G401 (cell line): ENCODE measurements at places on chromosomes 11 and 22. TPM values are rescaled to one million over a fixed set of nuclear protein-coding genes. Genes with fewer than 3 reads are reported as not detected.

- no peak for DNase-seq
Observed at GRCh38 chr11:66080055-66080817, 10.2 kb downstream of the PACS1 start.

Gene LRRN4CL
- total RNA-seq: 0.07 and 0.12 TPM in 2 replicates

- no peak for DNase-seq
Observed at GRCh38 chr11:118311518-118311917, 7.0 kb downstream of the CD3E start.

DNA sequence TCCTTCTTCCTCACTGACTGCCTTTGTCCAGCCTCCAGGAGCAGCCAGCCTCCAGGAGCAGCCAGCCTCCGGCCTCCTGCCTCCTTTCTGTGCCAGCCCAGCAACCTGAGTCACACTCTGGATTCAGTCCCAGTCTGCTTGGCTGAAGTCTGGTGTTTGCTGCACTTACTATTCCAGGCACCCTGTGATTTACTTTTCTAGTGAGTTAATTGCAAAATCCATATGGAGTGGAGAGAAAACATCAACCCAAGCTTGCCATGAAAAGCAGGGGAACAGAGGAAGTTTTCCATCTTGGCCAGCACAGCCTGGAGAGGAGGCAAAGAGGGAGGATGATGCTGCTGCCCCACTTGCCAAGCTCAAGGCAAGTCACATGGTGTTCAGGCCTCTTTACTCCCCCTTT, 400.5 kb downstream of the TENM4 start:
- no peak for DNase-seq

DNA sequence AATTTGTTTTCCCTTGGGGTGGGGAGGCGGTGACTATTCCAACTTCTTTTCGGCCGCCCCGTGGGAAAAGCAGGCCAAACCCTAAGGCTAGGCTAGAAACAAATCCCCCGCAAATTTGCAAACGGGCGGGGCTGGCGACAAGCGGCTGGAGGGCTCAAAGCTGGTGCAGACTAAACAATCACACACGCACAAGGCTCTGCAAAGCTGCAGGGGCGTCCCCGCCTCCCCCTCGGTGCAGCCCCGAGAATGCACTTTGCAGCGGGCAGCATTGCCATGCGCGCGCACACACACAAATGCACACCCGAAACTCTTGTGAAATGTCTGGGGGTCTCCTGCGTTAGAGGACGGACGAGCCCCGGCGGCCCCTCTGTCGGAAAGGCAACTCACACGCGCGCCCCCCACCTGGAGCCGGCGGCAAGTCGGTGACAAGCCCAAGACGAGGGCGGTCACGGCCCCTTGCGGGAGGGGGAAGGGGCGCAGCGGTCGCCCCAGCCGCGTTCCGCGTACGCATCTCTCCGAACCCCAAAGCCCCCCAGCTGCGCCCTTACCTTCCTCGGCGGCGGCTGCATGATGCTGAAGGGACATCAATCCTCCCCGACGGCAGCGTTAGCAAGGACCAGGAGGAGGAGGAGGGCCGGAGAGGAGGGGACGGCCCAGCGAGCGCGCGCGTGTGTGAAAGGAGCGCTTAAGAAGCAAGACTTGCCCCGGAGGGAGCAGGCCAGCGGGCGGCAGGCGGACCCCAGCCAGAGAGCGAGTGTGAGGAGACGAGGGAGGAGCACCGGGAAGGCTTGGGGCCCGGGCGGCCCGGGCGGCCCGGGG, 600 bp downstream of the FCHSD2 start:
- DNase-seq: peak; percentile 51

DNA sequence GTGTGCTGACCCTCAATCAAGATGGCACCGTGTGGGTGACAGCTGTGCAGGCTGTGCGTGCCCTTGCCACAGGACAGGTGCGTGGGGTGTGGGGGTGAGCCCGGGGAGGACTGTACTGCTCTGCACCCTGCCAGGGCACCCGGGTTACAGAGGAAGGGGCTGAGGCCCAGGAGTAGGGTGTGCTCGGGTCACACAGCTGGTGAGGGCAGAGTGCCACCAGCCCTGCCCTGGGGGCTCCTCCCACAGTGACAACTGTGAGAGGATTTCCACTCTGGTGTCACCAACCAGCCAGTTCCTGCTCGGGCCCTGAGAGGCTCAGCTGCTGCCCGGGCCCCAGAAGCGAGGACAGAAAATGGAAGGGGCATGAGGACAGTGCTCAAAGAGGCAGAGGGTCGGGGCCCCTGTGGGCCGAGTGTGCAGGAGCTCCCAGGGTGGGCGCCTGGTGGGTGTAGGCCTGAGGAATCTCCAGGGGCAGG, 20.5 kb downstream of the TRMU start:
- no peak for DNase-seq

DNA sequence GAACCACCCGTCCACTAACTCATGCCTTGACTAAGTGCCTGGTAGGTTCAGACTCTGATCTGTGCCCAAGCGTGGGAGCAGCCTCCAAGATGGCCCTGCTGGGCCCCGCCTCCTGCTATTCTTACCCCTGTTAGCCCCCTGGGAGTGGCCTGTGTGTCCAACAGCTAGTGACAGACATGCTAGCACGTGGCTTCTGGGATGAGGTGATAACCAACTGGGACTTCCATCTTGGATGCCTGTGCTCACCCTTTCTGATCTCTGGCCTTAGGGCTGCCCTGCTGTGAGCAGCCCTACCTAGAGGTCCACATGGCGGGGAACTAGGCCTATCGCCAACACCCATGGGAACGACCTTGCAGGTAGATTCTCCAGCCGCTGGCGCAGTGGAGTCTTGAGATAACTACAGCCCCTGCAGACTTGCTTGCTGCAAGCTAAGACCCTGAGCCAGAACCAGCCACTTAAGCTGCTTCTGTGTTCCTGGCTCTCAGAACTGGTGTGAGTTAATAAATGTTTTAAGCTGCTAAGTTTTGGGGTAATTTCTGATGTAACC, 2.7 kb downstream of the MRPL21 start:
- no peak for DNase-seq

DNA sequence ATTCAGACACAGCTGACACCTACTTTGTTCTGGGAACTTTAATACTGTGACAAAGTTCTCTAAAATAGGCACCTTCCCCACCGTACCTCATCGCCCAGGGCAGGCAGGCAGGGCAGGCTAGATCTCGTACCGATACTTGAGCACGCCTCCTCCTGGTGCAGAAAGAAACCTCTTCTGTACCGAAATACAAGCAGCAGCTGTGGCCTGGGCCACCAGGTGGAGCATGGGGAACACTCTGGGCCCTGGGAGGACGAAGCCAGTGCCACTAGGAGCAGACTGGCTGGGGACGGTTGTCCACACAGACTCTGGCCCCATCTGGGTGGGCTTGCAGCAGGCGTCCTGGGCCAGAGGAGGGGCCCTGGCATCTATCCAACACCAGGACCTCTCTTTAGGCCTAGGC, 12.8 kb downstream of the PMM1 start:
- peak; percentile 82 for DNase-seq

Gene MIF
- not detected in 2 replicates for total RNA-seq

GRCh38 chr11:105799728-105800462, 190.0 kb downstream of the GRIA4 start:
- DNase-seq: no peak

Gene RAB36
- total RNA-seq: 1.5 and 3.3 TPM in 2 replicates

Gene SERPING1
- 22.3 and 22.8 TPM in 2 replicates for total RNA-seq

DNA sequence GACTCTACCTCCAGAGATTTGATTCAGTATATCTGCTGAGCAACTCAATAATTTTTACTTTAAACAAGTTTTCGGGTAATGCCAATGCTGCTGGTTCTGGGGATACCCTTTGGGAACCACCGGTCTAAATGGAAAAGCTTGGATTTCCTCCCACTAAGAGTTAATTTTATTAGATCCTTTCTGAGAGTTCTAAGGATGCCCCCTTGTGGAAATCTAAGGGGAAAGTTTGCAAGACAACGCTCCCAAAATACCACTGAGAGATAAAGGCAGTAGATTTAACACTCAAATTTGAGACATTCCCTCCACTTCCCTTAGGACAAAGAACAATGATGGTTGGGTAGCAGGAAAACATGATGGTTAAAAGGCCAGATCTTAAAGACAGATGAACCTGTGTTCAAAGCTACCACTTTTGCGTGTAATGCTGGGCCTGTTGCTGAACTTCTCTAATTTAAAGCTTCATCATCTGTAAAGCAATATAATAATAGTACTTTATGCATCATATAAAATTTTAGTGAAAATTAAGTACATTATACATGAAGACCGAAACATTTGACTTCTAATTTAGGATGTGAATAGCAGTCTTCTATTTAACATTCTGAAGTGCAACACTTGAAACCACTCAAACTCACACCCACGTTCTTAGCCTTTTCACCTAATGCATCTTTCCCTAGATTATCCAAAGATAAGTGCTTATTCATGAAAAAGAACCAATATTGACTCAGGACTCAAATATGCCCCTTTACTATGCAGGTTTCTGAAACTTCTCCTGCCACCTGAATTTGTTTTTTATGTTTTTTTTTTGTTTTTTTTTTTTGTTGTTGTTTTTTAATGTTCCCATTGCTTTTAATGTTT, 110.1 kb upstream of the LUZP2 start:
- no peak for DNase-seq

DNA sequence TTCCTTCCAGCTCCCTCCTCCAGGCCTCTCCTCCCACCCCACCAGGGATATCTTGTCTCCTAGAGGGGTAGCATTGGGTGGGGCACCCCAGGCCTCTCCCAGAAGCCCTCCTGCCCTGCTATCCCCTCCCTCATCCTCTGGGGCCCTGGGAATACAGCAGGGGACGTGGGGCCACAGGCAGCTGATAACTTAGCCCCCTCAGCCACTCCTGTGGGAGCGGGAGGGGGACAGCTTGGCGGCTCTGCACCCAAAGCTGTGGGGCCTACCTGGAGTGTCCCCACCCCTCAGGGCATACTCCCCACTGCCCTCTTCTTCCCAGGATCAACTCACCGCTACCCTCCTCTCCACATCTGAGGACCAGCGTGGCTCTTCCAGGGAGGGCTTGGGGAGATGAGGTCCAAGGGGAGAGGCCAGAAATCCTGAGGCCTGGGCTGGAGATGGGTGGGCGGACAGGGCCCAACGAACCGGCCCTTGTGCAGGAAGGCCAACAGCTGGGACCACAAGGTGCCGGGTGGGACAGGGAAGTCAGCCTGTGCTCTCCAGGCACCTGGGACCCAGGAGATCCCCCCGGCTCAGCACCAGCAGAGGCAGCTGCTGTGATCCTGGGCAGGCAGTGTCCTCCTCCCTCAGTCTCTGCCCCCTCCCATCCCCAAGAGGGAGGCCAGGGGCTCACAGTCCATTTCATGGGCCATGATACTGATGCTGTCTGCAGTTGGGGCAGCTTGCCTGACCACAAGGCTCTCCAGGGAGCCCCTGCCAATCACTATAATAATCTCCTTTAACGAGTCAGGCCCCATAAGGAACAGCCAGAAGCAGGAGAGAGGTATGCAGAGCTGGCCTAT, 23.2 kb downstream of the NEAT1 start:
- peak; percentile 10 for DNase-seq

Gene ANGPTL5
- not detected in 2 replicates for total RNA-seq

Gene BLID
- total RNA-seq: not detected in 2 replicates

Gene CEND1
- total RNA-seq: 0.74 and 0.95 TPM in 2 replicates

DNA sequence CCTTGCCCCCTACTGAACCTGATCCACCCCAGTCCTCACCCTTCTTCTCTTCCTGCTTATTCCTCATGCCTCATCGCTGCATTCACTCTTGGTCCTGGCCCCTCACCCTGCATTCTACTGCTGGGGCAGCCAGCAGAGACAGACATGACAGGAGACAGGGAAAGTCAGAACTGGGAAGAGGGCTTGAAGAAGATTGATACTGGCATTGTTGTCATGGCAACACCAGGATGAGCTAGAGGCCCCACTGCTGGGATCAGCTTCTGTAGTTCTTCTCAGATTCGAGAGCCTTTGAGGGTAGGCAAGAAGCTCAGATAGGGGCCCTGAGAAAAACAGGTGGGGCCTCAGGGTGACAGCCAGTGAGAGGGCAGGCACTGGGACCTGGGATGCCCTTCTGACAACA, 264.3 kb downstream of the MIAT start:
- no peak for DNase-seq

DNA sequence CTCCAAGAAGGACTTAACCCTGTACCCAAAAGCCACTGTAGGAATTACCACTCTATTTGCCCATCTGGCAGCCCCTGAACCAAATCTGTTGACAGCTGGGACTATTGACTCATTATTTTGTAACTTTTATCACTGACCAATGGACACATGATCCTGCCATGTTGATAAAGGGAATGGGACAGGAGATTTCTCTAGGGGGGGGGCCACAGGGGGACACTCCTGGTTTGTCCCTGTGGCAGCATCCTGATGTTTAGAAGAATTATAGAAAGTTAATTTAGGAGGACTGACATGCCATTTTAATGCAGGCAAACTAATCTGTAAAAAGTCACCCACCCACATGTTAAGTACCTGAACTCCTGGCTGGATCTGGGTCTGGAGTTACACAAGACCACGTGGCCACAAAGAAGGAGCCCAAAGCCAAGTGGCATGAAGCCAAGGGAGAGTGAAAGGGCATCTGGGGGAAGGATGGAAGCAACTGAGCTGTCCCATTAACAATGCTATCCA, 558.1 kb downstream of the ETS1 start:
- DNase-seq: no peak

Gene DEPDC5
- total RNA-seq: 12.9 and 15.6 TPM in 2 replicates

DNA sequence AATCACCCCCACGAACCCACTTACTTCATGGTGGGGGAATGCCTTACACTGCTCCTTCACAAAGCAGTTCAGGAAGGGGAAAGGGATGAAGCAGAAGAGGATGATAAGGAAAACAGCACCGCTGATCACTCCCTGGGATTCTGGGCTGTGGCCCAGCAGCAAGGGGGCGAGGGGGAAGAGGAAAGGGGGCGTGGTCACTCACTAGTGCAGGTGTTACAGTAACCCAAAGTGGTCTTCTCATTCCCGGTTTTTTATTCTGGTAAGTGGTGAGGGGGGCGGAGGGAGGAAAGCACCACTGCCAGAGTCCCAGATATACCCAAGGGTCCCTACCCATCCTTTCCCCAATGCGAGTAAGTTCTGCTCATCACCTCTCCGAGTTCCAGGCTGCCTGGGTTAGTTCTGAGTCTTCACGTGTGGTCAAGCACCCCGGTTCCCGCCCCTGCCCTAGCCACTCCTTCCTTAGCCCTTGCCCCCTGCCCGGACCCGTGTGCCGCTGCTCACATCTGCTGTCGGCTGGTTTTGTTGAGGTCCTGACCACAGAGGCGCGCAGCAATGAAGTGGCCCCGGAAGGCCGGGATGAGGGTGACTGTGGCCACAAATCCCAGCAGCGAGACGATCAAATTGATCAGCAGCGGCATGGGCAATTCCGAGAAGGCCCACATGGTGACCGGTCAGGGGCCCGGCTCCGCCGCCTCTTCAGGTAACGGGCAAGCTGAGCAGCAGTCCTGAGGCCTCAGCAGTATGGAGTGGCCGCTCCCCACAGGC, 477 bp downstream of the DPAGT1 start:
- no peak for DNase-seq

DNA sequence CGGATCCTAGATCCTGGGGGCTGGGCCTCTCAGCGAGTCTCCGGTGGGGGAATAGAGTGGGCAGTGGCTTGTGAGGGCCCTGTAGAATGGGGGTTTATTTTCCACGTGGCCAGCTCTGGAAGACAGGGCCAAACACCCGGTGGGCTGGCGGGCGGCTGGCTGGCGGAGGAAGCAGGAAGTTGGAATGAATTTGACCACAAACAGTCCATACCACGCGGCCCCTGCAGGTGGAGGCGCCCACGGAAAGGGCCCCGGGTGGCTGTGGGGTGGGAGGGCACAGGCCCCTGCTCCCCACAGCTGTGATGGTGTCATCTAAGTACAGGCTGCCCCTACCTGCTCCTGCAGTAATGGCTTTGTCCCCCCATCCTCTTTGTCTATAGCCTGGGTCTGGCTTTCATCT, 15.1 kb downstream of the MCAT start:
- DNase-seq: no peak

- no peak for DNase-seq
Observed at GRCh38 chr22:36208914-36209313, 7.3 kb upstream of the APOL4 start.
